Spinal cord (tissue), 10 donors: ENCODE measurements at places on chromosomes 7 and 10.

- no peak for DNase-seq
Measured at GRCh38 chr7:72281308-72281707, 130.8 kb downstream of the CALN1 start.

- no peak for DNase-seq
Measured at GRCh38 chr7:91515961-91516360, 251.7 kb downstream of the FZD1 start.

DNA sequence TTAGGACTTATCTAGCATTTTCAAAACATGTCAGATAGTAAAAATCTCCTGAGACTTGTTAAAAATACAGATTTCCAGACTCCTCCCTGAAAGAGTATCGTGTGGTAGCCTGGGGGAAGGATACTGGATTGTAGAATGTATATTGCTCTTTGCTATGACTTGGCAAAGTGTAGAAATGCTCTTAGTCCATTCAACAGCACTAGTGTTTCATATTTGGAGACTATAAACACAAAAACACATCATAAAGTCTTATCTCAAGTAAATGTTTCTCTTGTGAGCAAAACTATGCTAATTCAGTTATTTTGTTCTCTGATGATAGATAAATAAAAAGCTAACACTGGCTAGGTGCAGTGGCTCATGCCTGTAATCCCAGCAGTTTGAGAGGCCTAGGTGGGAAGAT, 137.5 kb upstream of the PRPS1L1 start:
- no peak for DNase-seq

- no peak for DNase-seq
Measured at GRCh38 chr7:80974396-80975358, 55.8 kb upstream of the SEMA3C start.

- DNase-seq = no peak
Measured at GRCh38 chr7:44460325-44460724, 30.1 kb downstream of the NUDCD3 start.

DNA sequence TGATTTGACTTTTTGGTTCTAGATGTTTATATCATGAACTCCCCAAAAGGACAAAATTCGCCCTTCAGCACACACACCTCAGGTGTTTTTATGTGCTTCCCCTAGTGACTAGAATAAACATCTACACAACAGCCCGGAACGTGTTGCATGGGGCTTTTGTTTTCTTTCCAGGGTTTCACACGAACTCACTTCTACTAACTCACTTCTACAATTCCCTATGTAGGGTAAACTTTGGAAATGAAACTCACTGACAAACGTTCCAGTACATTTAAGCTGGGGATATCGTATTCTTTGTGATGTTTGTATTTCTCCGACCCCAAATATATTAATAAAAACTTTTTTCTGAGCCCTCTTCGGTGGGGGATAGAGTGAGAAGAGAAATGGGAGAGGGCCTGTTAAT, 1.4 kb downstream of the TRA2A start:
- peak; percentile 60 for DNase-seq

GRCh38 chr10:45408421-45409319, 34.7 kb downstream of the ALOX5 start:
- no peak for DNase-seq

GRCh38 chr7:137635132-137635531, 211.6 kb downstream of the DGKI start:
- no peak for DNase-seq

GRCh38 chr7:156515911-156516790, 124.4 kb upstream of the RNF32 start:
- DNase-seq = no peak

DNA sequence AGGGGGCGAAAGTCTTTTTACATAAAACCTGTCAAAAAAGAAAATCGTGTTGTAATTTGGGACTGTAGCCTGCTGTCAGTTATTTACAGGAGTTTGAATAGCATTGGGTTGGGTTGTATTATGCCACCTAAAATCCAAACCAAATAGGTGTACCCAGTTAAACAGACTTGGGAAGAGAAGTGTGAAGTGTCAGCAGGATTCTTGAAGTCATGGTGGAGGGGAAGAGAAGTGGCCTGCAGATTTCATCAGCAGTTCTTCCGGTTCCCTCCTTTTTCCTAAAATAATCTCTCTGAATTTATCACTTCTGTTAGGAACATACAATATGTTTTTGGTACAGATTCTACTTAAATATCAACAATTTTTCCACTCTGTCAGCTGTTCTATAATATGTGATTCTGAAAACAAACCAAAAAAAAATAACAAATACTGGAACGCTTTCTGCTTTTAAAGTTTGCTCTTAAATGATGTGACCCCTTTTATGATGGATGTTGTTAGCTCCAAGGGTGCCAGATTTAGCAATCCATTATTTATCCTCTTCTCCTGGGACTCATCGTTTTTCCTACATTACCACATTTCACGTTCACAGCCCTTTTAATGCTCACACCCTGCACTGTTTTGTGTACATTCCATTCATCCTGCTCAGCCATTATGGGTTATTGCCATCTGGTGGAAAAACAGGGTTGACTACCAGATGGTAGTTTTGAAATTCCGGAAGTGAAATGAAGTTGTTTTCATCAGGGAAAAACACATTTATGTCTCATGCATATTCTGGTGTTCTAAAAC, 18.7 kb upstream of the ARHGAP12 start:
- DNase-seq = no peak

- no peak for DNase-seq
Measured at GRCh38 chr7:67019562-67020390, 23.1 kb downstream of the TYW1 start.

DNA sequence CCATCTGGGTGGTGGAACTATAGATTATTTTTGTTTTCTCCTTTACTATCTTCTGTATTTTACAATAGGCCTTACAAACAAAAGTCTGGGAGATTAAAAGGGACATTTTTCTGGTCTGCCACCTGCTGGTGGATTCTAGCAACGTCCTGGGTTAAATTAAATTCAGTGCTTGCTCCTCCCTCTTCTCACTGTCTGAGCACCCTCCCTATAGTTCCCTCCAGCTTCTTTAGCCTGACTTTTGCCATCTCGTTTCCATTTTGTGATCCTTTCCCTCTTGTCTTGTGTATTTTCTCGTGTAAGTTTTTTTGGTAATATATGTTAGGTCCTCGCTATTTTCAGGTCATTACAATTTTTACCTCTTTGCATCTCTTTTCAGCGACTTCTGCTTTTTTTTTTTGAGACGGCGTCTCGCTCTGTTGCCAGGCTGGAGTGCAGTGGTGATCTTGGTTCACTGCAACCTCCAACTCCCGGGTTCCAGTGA, 16.1 kb downstream of the ANKRD16 start:
- DNase-seq = peak; percentile 64

DNA sequence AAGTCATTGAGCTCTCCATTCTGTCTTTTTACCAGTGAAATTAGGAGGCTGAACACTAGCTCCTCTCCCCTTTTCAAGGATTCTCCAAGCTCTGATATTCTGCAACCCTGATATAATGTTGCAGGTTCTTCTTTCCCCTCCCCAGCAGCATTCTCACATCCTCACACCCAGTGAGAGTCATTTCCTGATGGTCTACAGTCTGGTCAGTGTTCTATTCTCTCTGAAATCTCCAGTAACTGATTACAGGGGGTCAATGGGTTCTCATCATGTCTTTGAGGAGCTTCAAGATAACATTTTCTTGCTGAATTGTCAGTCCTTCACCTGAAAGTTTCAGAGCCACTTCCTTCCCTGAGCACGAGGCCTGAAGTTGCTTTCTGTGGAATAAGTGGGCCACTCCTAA, 299.4 kb downstream of the PTEN start:
- DNase-seq = no peak

DNA sequence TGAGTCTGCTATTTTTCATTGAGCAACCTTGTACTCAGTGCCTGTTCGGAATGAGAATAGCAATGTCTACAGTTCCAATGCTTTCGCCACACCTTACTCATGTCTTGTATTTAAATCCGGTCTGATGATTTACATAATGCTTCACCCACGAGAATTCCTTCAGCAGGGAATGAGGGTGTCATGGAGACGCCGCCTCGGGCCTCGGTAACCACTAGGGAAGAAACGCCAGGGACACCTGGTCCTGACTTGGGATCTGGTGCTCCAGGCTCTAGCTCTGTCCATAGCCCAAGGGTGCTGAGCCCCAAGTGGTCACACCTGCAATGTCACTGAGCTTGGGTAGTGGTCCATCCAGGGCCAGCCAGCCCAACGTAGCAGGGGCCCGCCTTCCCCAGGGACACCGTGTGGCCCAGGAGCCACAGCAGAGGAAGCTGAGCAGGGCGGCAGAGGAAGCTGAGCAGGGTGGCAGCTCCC, 37.4 kb downstream of the PRKAG2 start:
- DNase-seq = no peak

- DNase-seq = no peak
Measured at GRCh38 chr7:151244841-151245346, 3.6 kb downstream of the SMARCD3 start.

- DNase-seq = no peak
Measured at GRCh38 chr10:3805201-3805790, 20.3 kb upstream of the KLF6 start.

DNA sequence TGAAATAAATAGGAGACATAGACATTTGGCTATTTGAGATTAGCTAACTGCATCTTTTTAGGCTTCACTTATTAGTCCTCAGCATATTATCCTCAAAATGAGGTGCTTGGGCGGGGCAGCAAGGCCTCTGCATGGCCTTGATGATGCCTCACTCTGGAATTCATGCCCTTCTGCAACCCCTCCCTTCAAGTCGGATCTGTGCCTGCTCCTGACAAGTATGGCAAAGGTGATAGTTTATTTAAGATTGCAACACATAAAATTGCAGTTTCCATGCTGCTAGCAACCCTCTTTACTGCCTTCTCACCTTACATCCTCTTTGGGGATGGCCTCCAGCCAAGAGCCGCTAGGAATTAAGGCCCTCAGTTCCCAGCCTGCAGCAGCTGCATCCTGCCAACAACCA, 241.3 kb upstream of the ADARB2 start:
- no peak for DNase-seq

- DNase-seq = no peak
Measured at GRCh38 chr7:87567052-87567451, 33.6 kb downstream of the ABCB1 start.

GRCh38 chr10:2992401-2993198, 74.7 kb upstream of the PFKP start:
- no peak for DNase-seq

- no peak for DNase-seq
Measured at GRCh38 chr10:14554091-14554490, 220.6 kb downstream of the FAM107B start.

GRCh38 chr10:108970016-108970415, 953.3 kb downstream of the XPNPEP1 start:
- no peak for DNase-seq

DNA sequence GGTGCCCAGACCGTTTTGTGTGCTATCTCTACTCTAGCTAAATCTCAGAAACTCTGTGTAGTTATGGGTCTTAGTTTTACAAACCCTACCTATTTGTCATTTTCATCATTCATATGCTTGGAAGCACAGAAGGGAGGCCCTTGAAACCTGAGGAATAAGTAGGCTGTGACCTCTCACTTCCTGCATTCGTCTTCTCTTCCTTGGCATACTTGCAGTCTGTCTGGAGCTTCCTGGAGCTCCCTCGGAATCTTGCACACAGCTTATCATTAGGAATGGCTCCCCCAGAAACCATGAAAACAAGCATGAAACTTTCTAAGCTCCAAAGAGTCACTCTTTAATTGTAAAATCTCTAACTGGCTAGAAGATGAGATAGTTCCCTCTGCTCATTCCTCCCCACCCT, 376.9 kb upstream of the MYO3A start:
- no peak for DNase-seq

DNA sequence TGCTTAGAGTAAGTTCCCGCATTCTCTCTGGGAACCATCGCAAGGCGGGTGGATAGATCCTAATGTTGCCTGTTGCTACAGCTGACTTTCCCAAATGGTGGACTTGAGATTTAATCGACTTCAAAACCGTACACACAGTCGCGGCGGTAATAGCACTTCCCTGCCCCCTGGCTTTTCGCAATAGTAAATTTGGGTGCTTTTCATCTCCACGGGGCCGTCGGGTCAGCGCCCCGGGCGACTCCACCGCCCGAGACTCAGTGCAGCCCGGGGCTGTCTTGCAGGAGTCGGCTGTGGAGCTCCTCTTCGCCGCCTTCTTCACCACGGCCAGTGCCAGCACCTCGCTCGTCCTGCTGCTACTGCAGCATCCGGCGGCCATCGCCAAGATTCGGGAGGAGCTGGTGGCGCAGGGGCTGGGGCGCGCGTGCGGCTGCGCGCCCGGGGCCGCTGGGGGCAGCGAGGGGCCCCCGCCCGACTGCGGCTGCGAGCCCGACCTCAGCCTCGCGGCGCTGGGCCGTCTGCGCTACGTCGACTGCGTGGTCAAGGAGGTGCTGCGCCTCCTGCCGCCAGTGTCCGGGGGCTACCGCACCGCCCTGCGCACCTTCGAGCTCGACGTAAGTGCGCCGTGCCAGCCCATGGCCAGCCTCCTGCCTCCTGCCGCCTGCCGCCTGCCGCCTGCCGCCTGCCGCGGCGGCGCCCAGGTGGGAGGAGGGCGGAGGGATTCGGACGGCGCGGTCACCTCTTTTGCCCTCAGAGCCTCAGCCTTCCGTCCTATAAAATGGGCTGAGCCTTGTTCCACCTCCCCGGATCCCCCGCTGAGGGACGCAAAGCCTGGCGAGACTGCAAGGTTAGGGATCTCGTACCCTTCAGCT, 5.3 kb downstream of the CYP26C1 start:
- no peak for DNase-seq

DNA sequence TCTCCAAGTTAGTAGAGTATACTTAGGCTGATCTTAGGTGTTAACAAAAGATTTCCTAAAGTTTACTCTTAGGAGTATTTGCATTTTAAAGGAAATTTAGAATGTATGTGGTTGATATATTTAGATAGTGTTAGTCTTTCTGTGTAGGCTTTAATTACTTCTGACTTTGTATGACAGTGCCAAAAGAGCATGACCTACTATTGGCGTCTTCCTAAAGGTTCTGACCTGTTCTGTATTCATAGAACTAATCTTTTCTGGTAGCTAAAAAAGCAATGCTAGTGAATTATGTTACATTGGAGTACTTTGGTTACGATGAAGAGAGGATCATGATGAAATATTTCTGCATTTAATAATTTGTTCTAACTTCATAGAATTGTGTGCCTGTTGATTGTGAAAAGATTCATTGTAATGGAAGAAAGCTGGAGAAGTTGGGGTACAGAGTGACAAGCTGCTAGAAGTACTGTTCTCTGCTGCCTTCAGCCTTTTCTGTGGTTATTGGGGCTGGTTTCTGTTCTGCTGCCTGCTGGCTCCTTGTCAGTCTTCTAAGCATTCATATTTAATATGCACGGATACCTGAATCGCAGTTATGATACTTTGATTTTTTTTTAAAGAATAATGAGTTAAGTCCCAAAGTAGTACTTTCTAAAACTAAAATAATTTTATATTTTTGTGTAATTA, 13.2 kb downstream of the WAC start:
- DNase-seq = no peak

DNA sequence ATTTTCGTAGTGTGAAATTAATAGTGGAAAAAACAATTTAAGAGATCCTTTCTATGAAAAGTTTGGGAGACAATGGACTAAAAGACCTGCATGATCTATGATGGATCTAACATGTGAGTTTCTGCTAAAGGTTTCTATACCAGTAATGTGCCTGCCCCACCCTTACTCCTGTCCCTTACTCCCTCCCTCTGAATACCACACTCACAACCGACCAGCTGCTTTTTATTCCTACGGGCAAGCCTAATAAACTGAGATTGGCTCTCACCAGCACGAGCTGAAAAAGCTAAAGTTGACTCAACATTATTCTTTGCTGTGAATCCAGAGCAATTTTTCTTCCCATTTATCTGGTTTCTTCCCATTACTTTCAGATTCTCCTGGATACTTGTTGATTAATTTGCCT, 17.8 kb upstream of the REEP3 start:
- DNase-seq = no peak
